ENCODE measurements at places on chromosomes 13 and 19.

GRCh38 chr19:13765395-13766094 lies 1.2 kb downstream of the MRI1 start:
- DNase-seq = no peak

GRCh38 chr13:103224804-103225203 lies 158.6 kb upstream of the SLC10A2 start:
- no peak for DNase-seq

GRCh38 chr19:5929625-5930024 lies 15.6 kb downstream of the CAPS start:
- DNase-seq = no peak

DNA sequence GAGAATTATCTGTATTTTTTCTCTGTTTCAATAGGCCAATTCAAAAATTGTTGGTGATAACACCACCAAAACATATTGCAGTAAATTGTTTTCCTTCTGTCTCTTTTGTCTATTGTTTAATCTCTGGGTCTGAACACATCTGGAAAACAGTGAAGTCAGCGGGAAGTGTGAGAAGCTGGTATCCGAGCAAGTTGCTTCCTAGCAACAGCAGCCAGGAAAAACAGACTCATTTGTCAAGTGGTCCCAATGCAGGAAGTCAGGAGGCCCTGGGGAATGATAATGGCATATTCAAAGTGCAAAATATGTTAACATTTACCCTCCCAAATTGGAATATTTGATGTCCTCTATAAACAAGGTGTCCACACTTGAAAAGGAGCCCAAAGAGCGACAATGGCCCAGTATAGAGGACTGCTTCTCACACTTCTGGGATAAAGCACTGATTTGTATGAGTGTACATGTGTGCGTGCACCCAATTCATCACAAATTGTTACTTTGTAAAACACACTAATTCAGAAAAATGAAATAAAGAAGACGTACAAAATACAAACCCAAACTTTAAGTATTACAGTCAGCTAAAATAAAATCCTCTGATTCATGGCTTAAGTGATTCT lies 515.0 kb downstream of the TBC1D4 start:
- DNase-seq = no peak

- DNase-seq = no peak
Measured at GRCh38 chr13:21538753-21539152, 65.2 kb downstream of the MICU2 start.

- no peak for DNase-seq
Measured at GRCh38 chr13:48400850-48401291, 12.0 kb downstream of the LPAR6 start.

- DNase-seq = no peak
Measured at GRCh38 chr13:48158290-48158689, 63.4 kb upstream of the MED4 start.

DNA sequence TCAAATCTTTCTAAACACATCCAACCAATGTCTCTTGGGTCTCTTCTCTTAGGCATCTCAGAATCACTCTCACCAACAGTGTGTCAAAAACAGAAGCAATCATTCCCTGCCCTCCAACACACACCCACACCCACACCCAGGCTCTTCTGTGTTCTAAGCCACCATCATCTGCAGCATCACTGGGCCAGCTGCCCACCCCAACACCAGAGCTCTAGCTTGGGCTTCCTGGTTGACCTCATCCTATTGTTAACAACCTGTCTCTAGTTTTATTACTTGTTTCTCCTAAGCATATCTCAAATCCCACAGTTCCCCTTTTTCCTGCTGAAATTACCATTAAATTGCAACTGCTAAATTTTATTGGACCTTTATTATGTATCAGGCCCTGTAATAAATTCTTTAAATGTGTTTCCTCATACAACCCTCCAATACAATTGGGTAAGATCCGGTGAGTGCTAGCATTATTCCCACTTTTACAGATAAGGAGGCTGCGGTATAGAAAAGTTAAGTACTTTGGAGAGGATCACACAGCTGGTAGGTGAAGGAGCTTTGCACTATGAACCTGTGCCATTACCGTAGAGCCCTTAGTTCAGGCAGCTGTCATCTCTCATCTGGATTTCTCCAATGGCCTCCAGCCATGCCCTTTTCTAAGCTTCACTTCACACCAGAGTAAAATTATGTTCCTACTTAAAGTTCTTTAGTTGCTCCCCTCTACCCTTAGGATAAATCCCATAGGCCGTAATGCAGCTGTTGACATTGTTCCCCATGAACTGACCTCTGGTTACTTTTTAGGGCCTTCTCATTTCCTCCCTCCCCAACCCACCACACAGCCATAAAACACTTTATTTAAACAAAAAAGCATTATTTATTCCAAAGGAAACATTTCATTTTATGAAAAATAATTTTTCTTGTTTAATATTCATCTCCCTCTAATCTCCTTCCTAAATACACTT lies 227.7 kb downstream of the B3GLCT start:
- DNase-seq = no peak

GRCh38 chr19:1848399-1849131 lies at the start of gene REXO1:
Gene REXO1 (minus strand): TSS chr19:1848483. CDS start chr19:1848358, 125 bp downstream.
- peak; percentile 76 for DNase-seq

- DNase-seq = no peak
Measured at GRCh38 chr19:43749898-43750297, 4.9 kb downstream of the SMG9 start.

GRCh38 chr13:33876716-33877394 lies 58.9 kb downstream of the RFC3 start:
- no peak for DNase-seq

DNA sequence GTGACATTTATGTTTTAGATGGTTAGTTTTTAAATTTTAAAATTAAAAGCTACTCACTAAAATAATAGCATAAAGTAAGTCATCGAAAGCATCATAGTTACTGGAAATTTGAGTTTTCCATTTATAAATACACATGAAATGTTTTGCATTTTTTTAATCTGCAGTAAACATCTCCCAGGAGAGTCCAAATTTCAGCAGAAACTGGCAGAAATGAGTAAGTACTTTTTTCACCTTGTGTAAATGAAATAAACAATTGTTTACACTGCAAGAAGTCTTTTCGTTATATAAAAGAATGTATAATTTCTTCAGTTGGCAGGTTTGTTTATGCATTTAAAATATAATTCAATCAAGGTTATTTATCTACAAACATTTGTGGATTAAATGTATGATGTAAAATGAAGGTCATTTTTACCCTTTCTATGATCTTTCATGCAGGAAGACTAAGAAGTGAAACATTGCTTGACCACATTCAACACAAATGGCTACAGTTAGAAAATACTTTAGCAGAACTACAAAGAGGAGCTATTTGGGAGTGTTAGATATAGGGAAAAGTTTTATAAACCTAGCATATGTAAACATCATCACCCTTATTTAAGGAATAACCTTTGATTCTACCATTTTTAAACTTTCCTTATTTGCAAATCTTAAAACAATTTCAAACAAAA lies 55.6 kb downstream of the RCBTB2 start:
- DNase-seq = no peak

DNA sequence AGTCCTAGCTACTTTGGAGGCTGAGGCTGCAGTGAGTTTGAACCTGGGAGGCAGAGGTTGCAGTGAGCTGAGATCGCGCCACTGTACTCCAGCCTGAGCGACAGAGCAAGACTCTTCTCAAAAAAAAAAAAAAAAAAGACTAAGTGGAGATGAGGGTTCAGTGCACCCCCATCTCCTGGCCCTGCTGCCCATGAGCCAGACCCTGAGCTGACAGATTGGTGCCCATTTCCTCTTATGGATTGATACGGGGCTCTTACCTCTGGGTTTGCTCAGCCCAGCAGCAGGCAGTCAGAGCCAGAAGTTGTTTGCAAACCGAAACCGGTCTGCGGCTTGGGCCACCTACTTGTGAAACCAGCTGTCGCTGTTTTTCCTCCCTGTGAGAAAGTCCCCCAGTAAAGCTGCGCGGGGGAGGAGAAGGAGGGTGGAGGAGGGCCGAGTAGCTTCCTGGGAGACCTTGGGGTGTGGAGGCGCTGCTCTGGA lies 36.9 kb downstream of the ARRDC2 start:
- DNase-seq = peak; percentile 78

GRCh38 chr19:34588249-34588648 lies 88.7 kb downstream of the SCGB2B2 start:
- DNase-seq = no peak

DNA sequence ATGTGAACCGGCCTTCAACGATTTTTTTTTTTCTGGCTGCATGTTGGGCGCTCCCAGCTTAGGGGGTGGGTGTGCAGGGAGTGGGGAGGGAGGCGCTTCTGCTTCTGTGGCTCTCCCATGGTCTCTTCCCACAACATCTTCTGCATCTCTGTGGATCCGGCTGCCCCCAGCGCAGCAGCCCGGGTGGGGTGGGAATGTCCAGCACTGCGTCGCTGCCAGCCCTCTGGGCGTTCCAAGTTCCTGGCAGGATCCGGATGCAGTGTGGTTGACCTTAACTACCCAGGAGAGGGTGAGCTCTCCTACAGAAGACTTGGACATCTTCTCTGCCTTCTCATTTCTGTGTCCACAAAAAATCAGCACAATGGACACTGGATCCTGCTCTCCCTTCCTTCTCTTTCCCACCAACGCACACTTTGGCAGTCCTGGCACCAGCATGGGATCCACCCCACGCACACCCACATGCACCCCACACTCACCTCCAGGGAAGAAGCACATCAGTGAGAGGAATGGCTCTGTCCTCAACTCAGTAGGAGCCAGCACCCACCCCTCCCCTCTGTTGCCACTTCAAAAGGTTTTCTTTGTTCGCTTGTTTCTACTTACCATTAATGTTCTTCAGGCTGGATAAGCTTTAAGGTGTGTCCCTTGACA lies 177.3 kb downstream of the COL4A1 start:
- no peak for DNase-seq

DNA sequence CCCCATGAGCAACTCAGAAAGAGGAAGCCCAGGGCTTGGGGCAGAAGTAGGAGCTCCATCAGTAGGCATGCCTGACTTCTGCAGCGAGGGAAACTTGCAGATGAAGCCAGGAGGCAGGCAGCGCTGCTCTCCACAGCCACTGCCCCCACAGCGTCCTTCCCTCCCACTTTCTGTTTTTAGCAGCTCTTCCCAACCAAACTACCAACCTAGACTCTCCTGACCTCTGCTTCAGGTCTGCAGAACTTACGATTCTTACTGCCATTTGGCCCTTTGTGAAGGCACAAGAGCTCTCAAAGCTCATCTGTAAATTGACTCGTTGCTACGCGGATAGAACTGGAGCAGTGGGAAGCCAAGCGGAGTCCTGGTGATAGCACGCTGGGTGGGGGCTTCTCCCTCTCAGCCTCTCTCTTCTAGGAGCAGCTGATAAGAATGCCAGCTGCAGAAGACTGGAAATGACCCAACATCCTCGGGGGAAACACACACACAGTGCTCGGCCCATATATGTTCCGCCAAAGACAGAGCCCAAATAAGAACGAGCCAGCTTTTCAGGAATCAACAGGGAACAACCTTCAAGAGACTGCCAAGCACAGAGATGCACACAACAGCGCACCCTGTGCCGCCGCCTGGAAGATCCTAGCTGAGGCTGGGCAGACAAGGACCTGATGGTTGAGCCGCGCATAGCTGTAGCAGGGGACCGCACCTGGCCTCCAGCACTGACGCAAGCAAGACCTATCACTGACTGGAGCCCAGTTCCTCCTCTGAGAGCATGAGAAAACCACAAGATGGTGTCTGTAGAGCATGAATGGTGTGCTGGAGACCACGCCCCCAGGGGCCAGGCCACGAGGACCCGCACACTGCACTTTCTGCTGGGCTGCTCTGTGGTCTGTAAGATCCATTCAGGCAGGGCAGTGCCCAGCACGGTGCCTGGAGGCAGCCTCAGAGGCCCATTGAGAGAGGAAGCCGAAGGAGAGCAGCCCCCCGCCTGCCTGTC lies 15.9 kb upstream of the SLC35E1 start:
- peak; percentile 50 for DNase-seq

GRCh38 chr13:107170270-107170931 lies 602.5 kb upstream of the ARGLU1 start:
- DNase-seq = no peak

- no peak for DNase-seq
Measured at GRCh38 chr13:92513672-92514071, 712.9 kb upstream of the GPC6 start.

- no peak for DNase-seq
Measured at GRCh38 chr13:58858870-58859371, 1227.4 kb downstream of the PCDH17 start.

DNA sequence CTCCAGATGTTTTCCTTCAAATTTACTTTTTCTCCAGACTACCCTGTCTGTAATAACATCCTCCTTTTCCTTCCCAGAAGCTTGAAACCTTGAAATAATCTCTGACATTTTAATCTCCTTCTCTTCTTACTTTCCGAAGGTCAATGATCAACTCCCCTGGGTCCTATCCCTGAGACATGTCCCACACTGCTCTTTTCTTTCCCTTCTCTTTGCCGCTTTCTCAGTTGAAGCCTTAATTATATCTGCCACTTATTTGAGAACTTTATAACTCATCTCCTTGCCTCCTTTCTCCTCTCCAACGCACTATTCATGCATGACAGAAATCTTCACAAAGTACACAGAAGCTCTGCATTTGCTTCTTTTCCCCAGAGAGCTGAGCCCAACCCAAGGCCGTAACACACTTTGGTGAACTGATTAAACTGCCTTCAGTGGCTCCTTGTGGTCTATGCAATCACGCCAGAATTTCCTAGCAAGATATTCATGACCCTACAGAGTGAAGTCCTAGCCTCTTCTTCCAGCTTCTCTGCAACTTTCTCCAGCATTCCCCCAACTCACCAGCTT lies 9.2 kb upstream of the WASF3 start:
- DNase-seq = no peak

- no peak for DNase-seq
Measured at GRCh38 chr13:111790621-111791020, 276.3 kb upstream of the SOX1 start.

DNA sequence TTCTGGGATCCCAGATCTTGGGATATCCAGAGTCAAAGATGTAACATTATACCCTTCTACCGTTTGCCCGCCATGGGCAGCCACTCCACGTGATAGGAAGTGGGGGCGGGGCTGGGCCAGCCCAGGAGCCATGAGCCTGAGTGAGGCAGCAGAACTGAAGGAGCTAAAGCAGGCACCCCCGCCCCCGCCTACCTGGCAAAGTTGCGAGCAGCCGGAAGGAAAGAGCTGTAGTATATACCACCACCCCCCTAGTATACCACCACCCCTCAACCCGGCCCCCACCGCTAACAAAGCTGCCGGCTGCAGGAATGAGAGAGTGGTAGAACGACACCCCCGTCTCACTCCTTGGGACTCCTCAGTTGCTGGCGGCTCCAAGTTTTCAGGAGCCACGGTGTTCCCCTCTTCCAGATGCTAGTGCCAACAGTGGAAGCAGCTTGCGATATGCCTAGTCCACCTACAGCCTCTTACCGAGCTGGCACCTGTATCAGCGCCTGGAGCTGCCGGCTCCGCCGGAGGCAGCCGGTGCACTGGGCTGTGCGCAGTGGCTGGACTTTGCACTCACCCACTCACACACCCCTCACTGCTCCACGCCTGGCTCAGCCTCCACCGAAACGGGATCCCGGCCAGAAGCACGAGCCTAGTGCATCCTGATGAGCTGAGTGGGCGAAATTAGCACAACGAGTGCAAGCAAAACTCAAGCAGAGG lies 230.7 kb upstream of the PRR20A start:
- no peak for DNase-seq

- no peak for DNase-seq
Measured at GRCh38 chr13:33728271-33729037, 89.5 kb upstream of the RFC3 start.
